Fibroblast of lung (primary cell): ENCODE measurements at places on chromosomes 7 and 10. TPM values are rescaled to one million over a fixed set of nuclear protein-coding genes. Genes with fewer than 3 reads are reported as not detected.

GRCh38 chr7:29626730-29627129 is 63.1 kb downstream of the PRR15 start:
- no peak for DNase-seq

- peak; percentile 46 for DNase-seq
Measured at GRCh38 chr7:91503934-91504555, 239.8 kb downstream of the FZD1 start.

The IFIT2 gene
- total RNA-seq, result 11.6 and 21.6 TPM in 2 replicates

DNA sequence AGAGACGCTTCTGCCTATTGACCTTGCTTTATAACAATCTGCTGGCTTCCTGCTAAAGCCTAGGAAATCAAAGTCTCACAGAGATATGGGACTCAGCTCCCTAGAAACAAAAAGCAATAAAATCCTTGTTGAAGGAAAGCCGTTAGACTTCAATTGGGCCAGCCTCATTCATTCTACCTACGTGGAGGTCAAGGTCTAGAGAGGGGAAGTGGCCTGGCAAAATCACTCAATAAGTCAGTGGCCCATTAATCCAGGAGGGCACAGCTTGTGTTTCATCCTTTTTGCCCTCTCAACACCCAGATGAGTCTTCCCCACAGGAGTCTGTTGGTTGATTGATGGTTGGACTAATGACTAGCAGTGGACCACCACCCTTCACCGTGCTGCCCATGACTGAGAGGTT is 40.5 kb upstream of the ACSL5 start:
- DNase-seq, result no peak

The EIF4EBP2 gene
- total RNA-seq, result 18.0 and 21.8 TPM in 2 replicates

DNA sequence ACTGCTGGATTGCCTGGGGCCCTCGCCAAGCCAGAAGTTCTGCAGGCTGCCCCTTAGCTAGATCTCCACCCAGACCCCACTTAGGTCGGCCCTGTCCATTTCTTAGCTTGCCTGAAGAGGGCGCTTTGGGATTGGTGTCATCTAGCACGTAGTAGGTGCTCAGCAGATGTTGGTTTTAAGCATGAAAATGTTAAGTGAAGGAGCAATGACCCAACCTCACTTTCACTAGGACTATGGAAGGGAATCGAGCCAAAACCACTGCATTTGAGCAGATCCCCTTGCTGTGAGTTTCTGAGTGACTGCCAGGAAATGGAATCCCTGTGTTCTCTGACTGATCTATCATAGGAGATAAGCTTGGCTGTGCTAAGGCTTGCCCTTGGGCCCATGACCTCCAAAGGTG is 131.7 kb upstream of the EEPD1 start:
- DNase-seq, result peak; percentile 43

- no peak for DNase-seq
Measured at GRCh38 chr7:2029211-2029905, 203.4 kb downstream of the MAD1L1 start.

The ADAM8 gene
- total RNA-seq, result 1.0 and 2.0 TPM in 2 replicates

The CTTNBP2 gene
- 4.4 and 8.3 TPM in 2 replicates for total RNA-seq

DNA sequence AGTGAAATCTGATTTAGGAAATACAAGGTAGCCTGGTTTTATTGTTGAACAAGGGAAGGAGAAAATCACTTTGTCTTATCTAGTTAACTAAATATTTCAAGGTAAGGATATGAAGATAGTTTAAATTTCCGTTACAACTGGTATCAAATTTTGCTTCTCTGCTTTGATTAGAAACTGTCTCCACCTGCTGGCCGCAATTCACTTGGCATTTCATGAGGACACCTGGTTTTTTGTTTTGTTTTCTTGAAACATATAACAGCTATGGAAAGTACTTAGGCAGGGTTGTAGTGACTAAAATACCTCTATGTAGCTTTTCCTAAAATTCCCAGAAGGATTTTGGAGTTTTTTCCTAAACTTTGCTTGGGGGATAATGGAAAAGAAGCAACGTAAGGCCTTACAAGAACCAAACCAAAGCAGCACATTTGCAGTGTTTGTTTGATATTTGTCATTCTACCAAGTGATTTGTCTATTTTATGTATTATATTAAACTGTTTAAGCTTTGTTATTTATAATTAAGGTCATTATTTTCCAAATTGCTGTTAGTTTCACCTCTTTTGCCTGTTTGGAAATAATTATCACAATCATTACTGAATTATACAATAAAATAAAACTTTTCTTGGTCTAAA is 73.6 kb downstream of the AHCYL2 start:
- DNase-seq, result peak; percentile 23

DNA sequence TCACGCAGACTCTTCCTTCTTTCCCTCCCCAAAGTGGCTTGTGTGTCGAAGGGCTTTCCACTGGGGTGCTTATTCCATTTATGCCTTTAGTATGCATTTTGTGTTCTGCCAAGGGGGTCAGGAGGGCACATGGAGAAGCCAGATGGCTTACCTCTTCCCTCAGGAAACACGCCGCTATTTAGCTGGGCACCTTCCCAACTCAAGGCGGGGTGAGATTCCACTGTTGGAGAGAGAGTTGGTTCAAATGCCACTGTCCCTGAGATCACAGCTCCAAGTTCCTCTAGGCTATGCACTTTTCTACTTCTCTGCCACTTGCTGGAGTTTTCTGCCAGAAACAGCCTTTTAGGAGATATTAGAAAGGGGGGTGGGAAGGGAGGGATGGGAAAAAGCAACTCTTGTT is 1091.8 kb downstream of the LRMDA start:
- DNase-seq, result peak; percentile 59

- no peak for DNase-seq
Measured at GRCh38 chr7:137968890-137969289, 33.0 kb downstream of the CREB3L2 start.

GRCh38 chr7:134562136-134562535 is 13.2 kb downstream of the AKR1B15 start:
- peak; percentile 88 for DNase-seq

The PPP1R9A gene
- total RNA-seq, result 3.1 and 3.3 TPM in 2 replicates

GRCh38 chr7:103962070-103962469 is 27.4 kb downstream of the RELN start:
- DNase-seq, result no peak

GRCh38 chr7:117555260-117555659 is 75.4 kb downstream of the CFTR start:
- no peak for DNase-seq

GRCh38 chr10:8064436-8064835 is 9.9 kb downstream of the GATA3 start:
- DNase-seq, result no peak

The GJC3 gene
- total RNA-seq, result not detected in 2 replicates
